ENCODE measurements at places on chromosomes 5 and 9.

- DNase-seq: no peak
Measured at GRCh38 chr9:107789001-107789700, 299.6 kb upstream of the KLF4 start.

DNA sequence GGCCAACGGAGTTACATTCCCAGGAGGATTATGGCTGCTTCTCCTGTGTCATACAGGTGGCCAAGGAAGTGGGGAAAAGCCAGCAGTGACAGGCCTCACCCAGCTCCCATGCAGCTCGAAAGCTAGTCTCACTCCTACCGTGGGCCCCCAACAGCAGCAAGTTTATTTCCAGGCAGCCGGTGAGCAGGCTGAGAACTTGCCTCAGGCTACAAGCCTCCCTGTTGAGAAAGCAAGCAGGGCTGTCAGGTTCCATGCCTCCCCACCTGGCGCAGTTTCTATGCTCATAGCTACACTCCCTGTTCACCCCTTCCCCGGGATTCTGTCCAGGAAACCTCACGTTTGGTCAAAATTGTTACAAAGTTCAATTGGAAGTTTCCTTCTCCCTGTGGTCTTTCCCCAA, 27.5 kb upstream of the DNAH5 start:
- no peak for DNase-seq

DNA sequence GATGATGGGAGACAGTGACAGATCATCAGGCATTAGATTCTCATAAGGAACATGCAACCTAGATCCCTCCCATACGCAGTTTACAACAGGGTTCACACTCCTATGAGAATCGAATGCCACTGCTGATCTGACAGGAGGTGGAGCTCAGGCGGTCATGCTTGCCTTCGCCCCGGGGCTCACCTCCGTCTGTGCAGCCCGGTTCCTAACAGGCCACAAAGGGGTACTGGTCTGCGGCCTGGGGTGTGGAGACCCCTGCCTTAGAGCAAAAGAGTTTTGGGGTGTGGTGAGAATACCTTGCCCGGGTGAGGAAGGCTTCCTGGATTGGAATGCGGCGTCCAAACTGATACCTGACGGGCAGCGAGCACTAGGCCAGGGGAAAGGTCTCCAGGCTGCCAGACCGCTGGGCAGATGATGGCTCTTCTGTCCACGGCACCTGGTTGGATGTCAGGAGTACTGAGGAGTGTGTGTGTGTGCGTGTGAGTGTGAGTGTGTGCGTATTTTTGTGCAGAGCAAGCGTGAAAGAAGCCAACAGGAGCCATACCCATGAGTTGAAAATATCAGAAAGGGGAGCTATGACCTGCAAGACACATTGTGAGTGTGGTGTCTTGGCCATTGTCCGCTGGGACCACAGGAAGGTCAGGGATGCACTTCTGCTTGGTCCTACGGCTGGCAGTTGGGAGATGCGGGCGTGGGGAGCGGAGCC, 55.4 kb downstream of the ACER2 start:
- no peak for DNase-seq

- DNase-seq: no peak
Measured at GRCh38 chr9:10512144-10512543, 100.7 kb downstream of the PTPRD start.

GRCh38 chr5:138789771-138790242, 36.6 kb downstream of the CTNNA1 start:
- no peak for DNase-seq

- no peak for DNase-seq
Measured at GRCh38 chr9:18580151-18580550, 106.2 kb downstream of the ADAMTSL1 start.

- DNase-seq: no peak
Measured at GRCh38 chr9:16675131-16675530, 195.3 kb downstream of the BNC2 start.

GRCh38 chr9:138082918-138083636, 205.5 kb downstream of the CACNA1B start:
- no peak for DNase-seq

Measured in stimulated activated CD8-positive, alpha-beta memory T cell treated with anti-CD3 and anti-CD28 coated beads, Interleukin-2, amount 100 ng/mL, for 1 hour (primary cell).